GM23338 (cell line): ENCODE measurements at places on chromosomes 7 and 10. TPM values are rescaled to one million over a fixed set of nuclear protein-coding genes. Genes with fewer than 3 reads are reported as not detected.

DNA sequence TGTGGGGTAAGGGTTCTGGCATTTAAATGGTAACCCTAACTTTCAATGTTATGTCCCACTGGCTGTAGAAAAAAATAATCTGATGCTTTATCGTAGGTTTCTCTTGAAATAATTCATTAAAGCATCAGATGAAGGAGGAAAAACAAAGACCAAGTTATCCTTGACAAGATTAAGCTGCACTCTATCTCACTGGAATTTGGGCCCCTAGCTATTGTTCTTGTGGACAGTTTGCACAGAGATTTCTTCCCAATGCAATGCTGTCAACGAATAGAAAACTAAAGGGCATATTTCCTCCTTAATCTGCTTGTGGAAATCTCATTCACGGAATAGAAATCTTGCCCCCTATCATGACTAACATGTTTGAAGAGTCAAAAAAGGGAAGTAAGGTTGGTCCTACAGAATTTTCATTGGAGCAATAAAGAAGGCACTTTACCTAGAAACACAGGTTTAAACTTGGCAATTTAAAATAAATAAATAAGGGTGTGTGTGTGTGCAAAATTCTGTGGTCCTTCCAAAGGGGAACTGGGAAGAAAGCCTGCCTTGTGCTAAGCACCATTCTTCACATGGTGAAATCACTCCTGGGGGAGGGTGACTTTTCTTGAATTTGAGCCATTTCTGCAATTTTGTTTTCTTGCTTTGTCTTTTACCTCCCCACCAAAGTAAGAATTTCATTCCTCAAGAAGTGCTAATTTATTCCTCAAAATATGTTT lies 242.8 kb downstream of the GLI3 start:
- no peak for DNase-seq
- no peak overlapping the region for H3K4me3 ChIP-seq
- H3K27ac ChIP-seq: no peak overlapping the region
- no peaks in the 10 kb centered on the region; the same call in 1 of the 2 replicates for H3K4me1 ChIP-seq

- H3K27ac ChIP-seq: no peak overlapping the region
- no peak for DNase-seq
- H3K4me3 ChIP-seq: no peak overlapping the region
- peaks cover 17% of the 10 kb centered on the region for H3K36me3 ChIP-seq
Observed at GRCh38 chr7:149616898-149617297, 119.3 kb upstream of the ZNF746 start.

GRCh38 chr7:151245360-151246101 lies 3.0 kb downstream of the SMARCD3 start:
- H3K36me3 ChIP-seq: no peaks in the 10 kb centered on the region
- peaks cover 67% of the 10 kb centered on the region for H3K27me3 ChIP-seq
- peak overlapping the region; percentile 65 for H3K4me3 ChIP-seq
- DNase-seq: peak; percentile 62
- peaks cover 35% of the 10 kb centered on the region; the same call in 1 of the 2 replicates for H3K4me1 ChIP-seq
- H3K27ac ChIP-seq: no peak overlapping the region

DNA sequence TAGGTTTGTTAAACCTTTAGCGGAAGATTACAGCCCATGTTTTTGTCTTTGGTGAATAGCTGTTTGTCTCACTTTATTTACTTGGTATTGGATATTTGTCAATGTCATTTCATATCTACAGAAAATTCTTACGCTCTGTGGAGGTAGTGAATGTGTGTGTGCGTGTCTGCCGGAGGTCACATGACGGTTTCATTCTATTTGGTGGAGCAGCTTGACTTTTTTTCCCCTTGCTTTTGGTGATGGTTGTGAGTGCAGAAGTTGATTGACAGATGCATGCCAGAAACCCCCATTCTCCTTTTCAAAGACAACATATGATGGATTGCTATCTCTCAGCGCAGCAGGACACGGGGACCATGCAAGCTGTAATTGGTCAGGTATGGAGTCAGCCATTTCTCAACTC lies at the start of gene POU6F2:
Gene POU6F2 (plus strand): TSS at position 225 of the 400 bp plus-strand sequence. CDS start 45 bp downstream, at position 270.
- no peak within 1 kb of the TSS for H3K27ac ChIP-seq
- H3K4me1 ChIP-seq: peaks cover 11% of the 10 kb centered on the region
- H3K36me3 ChIP-seq: no peaks in the 10 kb centered on the region
- 0 out of 2 replicates have a peak within 1 kb of the TSS, but pooled peaks have one; percentile 57 for H3K4me3 ChIP-seq

Gene MNX1
- total RNA-seq: 0.14 TPM in 1 of 2 replicates, not detected in the other

Gene SPAM1
- not detected in 2 replicates for total RNA-seq

Gene EXOC6
- total RNA-seq: 5.0 and 6.6 TPM in 2 replicates

Gene ORC5
- 22.1 and 89.0 TPM in 2 replicates for total RNA-seq

Gene THNSL1
- 5.8 and 7.3 TPM in 2 replicates for total RNA-seq

DNA sequence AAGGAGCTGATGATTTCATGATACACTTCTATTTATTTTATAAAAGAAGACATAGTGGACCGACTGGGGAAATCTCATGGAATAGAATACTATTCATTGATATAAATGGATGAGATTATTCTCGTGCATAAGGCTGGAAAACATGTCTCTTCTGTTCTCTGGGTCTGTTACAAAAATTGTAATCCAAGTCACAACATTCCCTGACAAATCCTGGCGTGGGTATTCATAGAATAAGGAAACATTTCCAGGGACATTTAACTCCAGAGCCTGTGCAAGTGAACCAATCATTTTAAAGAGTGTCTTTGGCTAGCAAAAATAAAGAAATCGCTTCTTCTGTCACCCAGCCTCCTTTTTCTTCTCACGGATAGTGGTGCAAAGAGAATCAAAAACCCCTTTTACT lies 1148.5 kb upstream of the AUTS2 start:
- no peak overlapping the region for H3K4me3 ChIP-seq
- DNase-seq: no peak
- no peaks in the 10 kb centered on the region for H3K4me1 ChIP-seq
- H3K36me3 ChIP-seq: peaks cover 4% of the 10 kb centered on the region
- no peak overlapping the region for H3K27ac ChIP-seq
